SW 1271 (cell line): ENCODE measurements at places on chromosomes 2 and 18.

GRCh38 chr2:237540223-237540775 lies 26.1 kb upstream of the PRLH start:
- DNase-seq: no peak

- DNase-seq: no peak
These were observed 28.2 kb downstream of the TUBB6 start for GRCh38 chr18:12336171-12336613.

GRCh38 chr2:241851325-241852115 lies 7.2 kb downstream of the PDCD1 start:
- no peak for DNase-seq

GRCh38 chr2:140711867-140712266 lies 1418.9 kb downstream of the LRP1B start:
- no peak for DNase-seq

DNA sequence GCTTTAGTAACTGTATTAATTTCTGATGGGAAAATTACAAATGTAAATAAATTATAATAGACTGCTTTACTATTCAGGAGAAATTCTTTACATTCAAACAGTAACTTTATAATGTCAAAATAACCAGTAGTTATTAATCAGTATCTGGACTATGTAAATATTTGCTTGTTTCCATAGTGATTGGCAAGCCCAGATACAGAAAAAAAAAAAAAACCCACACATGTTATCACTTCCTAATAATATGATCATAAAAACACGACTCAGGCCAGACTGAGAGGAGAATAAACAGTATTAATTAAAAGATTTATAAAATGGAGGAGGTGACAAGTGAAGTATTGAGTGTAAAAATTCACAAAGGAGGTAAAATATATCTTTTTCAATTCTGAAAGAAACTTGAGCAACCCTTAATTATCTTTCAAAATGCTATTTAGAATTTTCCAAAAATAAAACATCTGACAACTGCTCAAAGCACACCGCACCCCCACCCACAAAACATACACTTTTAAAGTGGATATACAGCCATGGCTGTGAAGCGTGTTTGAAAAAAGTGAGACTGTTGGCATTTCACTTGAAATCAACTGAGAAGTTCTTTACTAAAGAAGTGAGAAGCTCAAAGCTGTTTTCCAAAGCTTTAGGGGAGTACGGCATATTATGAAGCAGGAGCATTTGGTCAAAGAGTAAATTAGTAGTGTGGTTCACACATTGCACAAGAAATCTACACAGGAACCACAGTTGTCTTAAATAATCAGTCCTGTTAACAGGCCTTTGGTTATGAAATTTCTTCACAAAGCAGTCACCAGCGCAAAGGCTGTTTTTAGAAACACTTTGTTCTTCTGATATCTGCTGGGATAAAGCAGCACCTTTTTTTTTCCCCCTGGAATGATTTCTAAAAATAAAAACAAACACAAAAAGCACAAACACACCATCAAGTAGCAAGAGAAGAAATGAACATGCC lies 475.8 kb downstream of the TXNL1 start:
- DNase-seq: no peak

DNA sequence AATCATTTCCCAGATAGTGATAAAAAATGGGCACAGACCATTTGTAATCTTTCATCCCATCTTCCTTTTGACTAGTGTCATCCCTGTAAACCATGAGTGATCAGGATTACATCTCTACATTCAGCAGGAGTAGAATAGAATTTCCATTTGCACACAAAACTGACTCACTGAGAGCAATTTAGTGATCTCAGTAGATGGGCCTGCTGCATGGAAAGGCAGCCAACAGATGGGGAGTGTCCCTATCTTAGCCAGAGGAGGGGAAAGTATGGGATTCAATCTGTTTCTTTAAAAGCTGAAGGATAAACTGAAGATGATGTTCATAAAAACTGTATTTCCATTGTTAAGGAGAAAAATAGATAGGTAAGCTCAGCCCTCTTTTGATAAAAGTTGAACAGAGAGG lies 441.7 kb downstream of the ZNF521 start:
- DNase-seq: no peak
